Stimulated activated CD4-positive, alpha-beta T cell treated with anti-CD3 and anti-CD28 coated beads, Interleukin-15, amount 100 ng/mL, for 1 hour (primary cell): ENCODE measurements at places on chromosomes 1 and 21.

GRCh38 chr1:159653201-159653600, 61.2 kb downstream of the CRP start:
- DNase-seq = no peak

DNA sequence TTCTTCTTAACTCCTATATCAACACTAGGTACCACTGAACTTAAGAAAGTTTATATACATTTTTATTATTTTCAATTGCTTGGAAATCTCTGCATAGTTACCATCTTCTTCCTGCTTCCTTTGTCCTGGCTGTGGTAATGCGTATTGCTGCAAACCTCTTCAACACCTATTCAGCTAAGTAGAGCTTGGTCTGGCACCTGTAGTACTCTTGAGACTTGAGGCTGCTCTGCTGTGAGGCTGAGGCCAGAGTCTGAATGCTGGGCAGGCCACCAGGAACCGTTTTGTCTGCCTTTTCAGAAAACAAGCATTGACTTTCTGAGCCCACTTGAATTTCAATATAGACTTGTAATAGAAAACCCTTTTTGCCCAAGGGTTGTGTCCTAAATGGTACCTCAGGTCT, 52.0 kb upstream of the RGS2 start:
- no peak for DNase-seq

DNA sequence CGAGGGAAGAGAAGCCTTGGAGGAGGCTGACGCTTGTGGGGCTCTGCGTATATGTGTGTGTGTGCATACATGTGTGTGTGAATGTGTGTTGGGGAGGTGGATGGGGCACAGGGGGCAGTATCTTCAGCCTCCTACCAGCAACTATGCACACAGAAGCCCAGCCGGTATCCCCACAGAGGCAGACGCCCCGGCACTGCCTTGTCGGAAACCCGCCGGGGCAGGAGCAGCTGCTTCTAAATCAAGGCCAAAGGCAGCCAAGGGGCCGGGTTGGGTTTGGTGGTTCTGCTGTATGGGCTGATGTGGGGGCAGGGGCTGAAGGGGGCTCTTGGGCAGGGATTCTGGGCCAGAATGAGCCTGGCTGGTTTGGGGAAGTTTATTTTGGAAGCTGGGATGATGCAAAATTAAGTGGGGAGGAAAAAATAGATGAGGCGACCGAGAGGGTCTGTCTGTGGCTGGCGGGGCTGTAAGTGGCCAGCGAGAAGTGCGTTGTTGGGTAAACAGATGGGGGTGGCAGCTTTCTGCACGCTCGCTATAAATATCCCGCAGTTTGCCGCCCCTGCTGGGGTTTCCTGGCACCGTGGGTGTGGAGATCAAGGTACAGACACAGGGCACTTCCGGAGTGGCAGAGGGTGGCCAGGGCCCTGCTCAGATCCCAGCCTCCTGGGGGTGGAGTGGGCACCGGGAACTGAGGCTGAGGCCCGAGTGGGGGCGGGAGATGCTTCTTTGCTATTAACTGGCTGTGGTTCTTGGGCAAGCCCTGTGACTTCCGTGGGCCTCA, 11.0 kb upstream of the WNT4 start:
- DNase-seq = no peak

DNA sequence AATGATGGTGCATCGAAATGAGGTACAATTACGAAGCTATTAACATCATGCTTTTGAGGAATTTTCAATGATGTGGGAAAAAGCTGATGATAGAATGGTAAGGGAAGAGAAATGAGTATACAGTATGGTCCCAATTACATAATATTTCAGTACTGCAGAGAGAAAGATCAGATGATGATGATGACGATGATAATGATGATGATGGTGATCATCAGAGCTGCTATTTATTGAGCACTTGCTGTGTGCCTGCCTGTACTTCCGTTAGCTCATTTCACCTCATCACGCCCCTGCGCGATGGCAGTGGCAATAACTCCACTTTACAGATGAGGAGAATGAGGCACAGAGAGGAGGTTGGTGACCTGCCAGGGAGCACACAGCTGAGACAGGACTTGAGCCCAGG, 620.8 kb downstream of the MATN1 start:
- DNase-seq = no peak

- DNase-seq = no peak
These were observed 78.2 kb downstream of the SLC66A1 start for GRCh38 chr1:19390166-19390850.

DNA sequence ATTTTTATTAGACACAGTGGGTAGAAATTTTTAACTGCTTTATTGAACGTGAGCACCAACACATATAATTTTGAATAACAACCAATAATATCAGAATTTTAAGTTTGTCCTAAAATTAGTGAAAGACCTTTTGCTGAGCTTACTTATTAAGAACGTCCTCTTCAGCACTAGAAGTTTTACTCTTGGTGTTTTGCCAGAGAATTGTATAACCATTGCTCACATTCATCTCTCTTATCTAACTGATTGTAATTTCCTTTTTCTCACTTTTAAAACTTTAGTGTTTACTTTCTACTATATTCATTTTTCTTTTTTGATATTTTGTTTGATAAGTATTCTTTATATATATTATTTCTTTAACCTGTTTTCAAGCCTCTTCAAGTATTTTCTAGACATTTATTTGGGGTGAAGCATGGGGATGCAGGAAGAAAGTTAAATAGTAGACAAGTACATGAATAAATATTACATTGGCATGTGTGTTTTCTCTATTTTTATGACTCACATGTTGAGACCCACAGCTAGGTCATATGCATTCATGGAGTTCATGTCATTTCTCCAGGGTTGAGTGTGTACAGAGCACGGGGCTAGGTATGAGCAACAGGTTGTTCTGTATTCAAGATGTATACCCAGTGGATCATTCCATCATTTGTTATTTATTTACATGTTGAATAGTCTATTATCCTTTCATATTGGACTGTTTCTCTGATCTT, 90.6 kb downstream of the ATP6V1G3 start:
- no peak for DNase-seq

- DNase-seq = no peak
These were observed 14.1 kb downstream of the TTC3 start for GRCh38 chr21:37087188-37087587.

DNA sequence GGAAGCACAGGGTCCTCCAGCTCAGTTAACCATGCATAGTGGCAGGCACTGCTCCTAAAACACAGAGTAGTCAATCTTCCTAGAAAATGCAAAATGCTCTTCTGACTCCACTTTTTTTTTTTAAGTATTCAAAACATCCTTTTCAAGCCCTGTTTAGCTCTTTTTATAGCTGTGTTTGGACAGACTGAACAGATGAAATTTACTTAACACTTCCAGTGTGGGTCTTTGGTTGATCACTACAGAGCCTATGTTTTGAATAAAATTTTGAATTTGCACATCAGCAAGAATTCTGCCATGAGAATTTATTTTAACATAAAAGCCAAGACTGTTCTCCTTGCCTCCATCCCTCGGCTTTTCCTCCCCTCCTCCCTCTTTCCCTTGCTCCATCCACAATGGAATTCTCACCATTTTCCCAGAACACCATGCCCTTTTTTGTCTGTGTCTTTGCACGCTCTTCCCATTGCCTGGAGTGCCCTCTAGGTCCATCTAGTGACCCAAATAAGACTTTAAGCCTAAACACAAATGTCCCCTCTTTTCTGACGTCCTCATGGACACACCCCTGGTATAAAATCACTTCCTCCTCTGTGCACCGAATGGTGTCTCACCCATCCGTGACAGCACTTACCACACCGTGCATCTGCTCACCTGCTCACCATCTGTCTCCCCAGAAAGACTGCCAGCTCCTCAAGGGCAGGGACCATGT, 24.0 kb upstream of the CPT2 start:
- no peak for DNase-seq

- DNase-seq = no peak
These were observed 18.9 kb downstream of the CAPN2 start for GRCh38 chr1:223731133-223731770.

DNA sequence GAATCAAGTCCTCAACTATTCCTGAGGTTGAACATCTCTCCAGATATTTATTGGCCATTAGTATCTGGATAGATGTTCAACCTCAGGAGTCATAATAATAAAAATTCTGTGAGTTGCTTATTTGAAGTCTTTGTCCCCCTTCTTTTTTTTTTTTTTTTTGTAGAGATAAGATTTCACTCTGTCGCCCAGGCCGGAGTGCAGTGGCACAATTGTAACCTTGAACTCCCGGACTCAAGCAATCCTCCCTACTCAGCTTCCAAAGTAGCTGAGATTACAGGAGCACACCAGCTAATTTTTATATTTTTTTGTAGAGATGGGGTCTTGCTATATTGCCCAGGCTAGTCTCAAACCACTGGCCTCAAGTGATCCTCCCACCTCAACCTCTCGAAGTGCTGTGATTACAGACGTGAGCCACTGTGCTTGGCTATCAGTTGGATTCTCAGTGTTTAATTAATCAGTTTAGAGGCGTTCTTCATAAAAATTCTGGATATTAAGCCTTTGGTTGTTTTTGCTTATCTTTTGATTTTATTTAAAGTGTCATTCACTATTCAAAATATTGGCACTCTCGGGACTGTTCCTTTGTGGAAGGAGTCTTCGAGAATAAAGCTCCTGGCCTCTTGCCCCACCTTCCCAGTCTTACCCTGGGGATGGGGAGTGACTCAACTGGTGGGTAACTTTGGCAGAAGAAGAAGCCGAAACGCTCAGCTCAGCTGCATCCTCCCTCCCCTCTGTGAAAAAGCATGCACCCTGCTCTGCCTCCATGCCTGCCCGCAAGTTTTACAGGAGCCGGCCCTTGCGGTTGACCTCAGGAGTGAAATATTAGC, 11.2 kb upstream of the HYI start:
- DNase-seq = no peak

DNA sequence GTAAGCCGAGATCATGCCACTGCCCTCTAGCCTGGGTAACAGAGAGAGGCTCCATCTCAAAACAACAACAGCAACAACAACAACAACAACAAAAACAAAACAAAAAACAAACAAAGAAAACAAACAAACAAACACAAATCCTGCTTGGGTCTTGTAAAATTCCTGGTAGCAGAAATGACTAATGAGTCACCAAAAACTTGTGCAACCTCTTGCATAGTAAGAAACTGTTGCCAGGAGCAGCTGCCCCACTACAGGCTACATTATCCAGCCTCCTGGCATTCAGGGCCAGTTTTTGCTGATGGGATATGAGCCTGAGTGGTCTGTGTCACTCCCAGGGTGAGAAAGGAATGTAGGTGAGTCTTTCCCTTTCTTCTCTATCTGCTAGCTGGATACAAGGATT, 245.4 kb downstream of the TNR start:
- DNase-seq = no peak

GRCh38 chr1:55055084-55055882, 15.9 kb downstream of the PCSK9 start:
- no peak for DNase-seq

DNA sequence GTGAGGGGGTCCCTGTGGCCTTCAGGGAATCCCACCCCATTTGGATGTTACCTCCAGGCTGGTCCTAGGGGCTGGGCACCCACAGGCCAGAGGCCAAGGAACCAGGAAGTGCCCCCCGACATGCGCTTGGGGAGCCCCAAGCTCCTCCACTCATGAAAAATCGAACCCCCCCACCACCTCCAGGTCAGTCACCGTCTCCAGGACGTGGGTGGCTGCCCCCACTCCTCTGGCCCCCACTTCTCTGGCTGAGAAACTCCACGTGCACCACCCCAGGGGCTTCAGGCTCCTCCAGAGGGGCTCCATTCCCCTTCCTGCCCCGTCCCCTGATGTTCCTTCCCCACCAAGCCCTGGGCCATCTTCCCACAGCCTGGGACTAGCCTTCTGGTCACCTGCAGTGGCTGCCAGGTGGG, 30.5 kb upstream of the POFUT2 start:
- no peak for DNase-seq

DNA sequence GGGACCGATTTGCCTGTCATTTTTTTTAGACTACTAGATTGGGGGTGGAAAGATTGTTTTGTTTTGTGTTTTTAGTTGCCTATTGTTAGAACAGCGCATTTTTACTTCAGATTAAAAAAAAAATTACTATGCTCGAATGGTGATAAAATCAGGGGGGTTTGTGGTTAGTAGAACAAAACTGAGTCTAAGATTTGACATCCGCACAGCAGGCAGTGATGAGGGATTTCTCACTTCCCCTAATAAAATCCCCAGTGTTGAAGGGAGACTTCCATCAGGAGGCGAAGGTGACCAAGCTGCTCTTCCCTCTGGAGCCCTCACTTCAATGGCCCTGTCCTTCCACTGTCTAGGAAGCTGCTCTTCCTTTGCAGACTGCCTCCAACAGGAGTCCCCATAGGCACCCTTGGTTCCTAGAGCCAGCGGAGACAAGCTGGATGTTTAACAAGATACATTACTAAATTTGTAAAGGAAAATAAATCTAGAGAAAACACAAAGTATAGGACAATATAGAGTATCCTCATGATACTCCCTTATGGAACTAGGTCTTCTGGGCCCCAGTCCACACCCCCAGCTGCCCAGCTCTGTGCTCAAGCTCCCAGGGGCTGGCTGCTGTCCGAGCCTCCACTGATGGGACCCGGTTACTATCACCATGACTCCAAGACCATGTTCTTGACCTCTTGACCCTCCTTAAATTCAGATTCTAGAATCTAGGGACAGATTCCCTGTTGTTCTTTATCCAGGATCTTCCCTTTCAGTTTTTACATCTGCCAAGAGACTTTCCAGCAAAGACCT, 31.0 kb downstream of the TENT5C start:
- DNase-seq = no peak

- no peak for DNase-seq
These were observed 102.7 kb downstream of the ADARB1 start for GRCh38 chr21:45177039-45177438.

GRCh38 chr1:145710291-145711027, 3.3 kb upstream of the PDZK1 start:
- no peak for DNase-seq

GRCh38 chr1:192270398-192270797, 46.4 kb upstream of the RGS21 start:
- DNase-seq = no peak

DNA sequence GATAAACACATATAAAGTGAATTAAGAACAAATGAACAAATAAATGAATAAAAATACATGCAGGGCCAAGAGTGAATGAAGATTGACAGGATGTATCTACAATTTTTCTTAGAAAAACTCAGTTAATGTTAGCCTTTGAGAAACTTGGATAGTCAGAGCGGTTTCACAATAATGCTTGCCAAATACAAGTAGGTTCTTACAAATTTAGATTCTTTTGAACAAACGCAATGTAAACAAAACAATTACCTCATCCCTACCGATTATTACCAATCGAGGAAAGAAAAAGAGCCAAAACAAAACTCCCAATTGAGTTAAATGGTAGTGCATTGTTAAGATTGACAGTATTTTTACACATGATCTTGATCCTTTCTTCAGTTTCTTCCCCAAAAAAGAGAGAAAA, 176.9 kb upstream of the DEPDC1 start:
- DNase-seq = no peak

GRCh38 chr1:188551176-188551575, 1722.4 kb downstream of the PLA2G4A start:
- no peak for DNase-seq

DNA sequence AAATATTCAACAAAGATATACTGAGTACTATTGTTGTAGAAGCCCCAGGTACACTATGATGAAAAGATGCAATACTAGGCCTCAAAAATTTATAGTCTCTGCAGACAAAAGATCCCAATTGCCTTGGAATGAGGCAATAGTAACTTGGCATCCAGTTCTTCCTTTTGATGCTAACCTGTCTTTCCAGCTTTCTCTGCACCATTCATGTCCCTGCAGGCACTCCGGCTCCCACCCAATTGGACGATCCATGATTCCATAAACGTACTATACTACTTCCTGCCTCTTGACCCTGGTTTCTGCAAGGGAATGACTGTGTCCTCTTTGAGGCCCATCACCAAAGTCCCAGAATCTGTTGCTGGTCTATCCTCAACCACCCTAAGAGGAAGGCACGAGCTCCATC, 8.0 kb upstream of the TAGLN2 start:
- no peak for DNase-seq
